Thyroid gland (tissue), 4 donors: ENCODE measurements at places on chromosomes 1 and 21. TPM values are rescaled to one million over a fixed set of nuclear protein-coding genes. Genes with fewer than 3 reads are reported as not detected.

The OR2T29 gene
- not detected for total RNA-seq

The AUNIP gene
- not detected for total RNA-seq

The TDRD5 gene
- total RNA-seq: 0.81 TPM

The PROK1 gene
- total RNA-seq: 0.33 TPM

The SPATA46 gene
- total RNA-seq: not detected

DNA sequence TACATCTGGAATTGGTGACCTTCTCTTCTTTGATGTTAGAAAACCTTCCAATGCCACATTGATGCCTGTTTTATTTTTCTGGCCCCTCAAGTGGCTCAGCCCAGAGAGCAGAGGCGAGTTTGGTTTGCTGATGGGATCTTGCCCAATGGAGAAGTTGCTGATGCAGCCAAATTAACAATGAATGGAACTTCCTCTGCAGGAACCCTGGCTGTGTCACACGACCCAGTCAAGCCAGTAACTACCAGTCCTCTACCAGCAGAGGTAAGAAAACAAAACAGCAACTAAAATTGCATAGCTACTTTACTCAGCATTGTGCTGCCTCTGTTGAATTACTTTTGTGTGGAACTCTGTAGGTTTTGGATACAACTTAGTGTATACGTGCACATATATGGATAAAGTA lies 97.6 kb downstream of the CC2D1B start:
- peak; percentile 70 for DNase-seq

GRCh38 chr1:147634645-147635044 lies 35.7 kb downstream of the ACP6 start:
- no peak for DNase-seq

DNA sequence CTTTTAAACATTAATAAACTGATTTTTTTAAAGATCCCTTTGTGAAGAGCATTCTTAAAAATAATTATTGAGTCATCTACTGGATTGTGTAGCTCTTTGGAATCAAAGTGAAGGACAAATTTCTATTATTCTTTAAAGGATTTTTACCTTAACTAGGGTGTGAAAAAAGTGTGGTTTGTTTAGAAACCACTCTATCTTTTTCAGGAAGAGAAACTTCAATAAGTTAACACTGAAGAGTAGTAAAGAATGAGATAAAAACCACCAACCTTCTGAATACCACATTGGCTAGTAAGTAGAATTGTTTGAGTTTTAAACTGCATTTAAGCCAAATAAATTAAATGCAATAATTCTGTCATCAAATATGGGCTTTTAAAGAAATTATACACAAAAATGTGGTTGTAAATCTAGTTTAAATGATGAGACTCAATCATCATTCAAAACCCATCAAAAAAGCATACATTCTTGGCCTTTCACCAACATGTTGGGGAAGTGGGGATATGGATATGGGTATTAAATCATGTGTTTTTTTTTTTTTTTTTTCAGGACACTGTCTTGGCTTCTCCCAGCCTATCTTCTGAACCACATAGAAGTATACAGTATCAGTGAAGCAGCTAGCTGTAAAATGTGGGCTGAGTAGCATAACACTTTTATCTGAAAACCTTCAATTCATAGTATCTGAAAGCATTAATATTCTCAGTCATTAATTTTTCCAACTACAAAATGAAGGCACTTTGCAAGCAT lies 4.8 kb downstream of the S1PR1 start:
- DNase-seq: no peak

- DNase-seq: no peak
These were observed 192.3 kb upstream of the HMCN1 start for GRCh38 chr1:185541871-185542301.
